ENCODE measurements at places on chromosomes 2 and 18.

DNA sequence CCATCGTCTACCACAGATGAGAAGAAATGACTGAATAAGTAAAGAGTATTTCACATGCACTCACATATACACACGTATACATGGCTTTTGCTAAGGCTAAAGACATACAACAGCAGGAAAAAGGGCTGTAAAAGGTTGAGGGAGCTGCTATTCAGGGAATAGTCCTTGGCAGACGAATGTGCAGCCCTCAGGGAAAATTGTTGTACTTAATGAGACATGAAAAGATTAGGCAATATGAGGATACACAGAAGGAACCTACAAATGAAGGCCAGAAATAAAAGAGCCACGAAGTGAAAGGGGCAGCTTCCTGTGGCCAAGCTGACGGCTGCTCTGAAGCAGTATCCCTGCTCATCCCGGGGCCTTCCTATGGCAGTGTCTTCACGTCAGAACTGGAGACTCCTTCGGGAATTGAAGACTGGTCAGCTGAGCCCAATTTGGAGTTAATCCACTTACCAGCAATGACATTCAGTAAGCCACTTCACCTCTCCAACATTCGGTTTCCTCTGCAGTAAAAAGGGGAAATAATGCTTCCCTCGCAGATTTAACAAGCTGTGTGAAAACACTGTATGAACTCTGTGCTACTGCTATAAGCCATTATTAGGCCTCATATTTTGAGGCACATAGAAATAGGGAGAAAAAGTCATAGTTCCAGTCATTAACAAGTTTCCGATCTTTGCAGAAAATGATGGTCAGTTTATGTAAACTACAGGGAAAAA lies 221.8 kb downstream of the STK39 start:
- DNase-seq = no peak

- no peak for DNase-seq
Measured at GRCh38 chr2:149463328-149464002, 124.1 kb downstream of the MMADHC start.

DNA sequence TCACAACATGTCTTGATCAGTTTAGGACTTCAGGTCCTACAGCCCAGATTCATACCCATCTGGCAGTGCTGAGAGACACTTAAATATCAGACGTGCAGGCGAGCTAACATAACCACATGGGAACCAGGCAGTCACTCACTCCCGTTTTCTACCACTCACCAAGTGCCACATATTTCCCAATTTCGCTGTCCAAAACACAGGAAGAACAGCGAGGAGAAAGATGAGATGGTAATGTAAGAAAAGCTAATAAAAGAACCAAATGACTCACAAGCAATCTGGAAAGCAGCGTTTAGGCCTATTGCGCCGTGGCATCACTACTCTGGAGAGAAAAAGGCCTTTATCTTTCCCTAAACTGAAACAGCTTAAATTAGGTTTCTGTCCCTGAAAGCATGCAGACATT lies 647.8 kb upstream of the SLC39A10 start:
- DNase-seq = no peak

DNA sequence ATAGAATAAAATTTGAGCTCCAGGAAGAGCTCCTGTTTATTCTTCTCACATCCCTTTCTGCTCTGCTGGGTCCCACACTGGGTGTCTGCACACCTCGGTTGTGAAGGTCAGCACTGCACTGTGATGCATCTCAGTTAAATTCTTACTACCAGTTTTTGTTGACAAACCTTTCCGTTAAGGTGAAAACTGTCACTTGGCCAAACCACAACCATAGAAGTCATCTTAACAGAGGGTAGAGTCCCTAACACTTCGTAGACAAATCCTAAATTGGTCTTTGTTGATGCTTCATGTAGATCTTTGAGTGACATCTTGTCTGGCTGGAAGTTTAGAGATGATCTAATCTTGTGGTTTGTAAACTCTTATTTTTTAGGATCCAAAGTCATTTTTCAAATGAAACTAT lies 167.4 kb upstream of the MAP3K20 start:
- no peak for DNase-seq
